Kidney (tissue), 22 donors: ENCODE measurements at places on chromosomes 12 and 14.

GRCh38 chr12:13851828-13852227, 129.6 kb downstream of the GRIN2B start:
- peak; percentile 41 for DNase-seq

DNA sequence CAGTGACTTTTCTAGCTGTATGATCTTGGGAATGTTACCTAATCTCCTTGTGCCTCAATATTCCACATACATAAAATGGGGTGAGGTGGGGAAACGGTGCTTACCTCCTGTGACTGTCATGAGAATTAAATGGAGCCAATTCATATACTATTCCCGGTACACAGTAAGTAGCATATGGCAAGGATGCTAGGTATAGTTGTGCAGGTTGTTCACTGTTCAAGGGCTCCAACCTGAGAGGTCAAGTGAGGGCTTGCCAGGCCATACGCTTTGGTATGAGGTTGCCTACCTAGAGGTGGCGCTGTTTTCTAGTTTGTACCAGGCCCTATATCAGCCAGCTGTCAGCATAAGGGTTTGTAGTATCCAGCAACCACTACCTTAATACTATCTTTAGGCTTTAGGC, 3.6 kb upstream of the BATF start:
- no peak for DNase-seq

GRCh38 chr12:124532967-124533366, 34.4 kb downstream of the NCOR2 start:
- no peak for DNase-seq

DNA sequence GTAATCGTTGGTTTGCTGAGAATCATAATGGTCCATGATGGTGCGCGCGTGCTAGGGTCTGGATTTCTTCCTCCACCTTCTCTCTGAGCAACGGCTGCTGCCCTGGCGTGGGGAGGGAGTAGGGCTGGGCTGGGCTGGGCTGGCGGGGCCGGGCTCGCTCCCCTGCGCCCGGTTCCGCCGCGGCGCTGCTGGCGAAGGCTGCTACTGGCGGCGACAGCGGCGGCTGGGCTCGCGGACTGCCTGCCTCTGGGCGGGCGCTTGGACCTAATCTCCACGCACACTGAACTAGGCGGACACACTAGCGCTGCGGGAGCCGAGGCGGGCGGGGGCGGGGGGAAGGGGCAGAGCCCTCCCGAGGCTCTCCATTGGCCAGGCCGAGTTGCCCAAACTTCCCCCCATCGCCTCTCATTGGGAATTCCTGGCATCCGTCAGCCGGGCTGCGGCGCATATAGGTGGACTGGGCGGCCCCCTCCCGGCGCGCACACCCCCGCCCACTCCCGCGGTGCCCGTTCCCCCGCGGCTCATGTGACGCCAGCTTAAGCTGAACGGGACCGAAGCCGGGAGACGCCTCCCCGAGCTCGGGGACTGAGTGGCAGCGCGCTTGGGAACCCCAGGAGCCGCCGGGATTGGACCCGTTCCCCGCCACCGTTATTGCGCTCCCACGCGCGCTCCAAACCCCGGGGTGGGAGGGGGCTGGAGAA, at the start of gene ACTN1:
TSS of gene ACTN1 (minus strand) at position 282 of the 701 bp plus-strand sequence. CDS start at position 36, 246 bp downstream.
- DNase-seq, result peak; percentile 96
